Muscle of back (tissue), 13 donors: ENCODE measurements at places on chromosomes 1 and 21. TPM values are rescaled to one million over a fixed set of nuclear protein-coding genes. Genes with fewer than 3 reads are reported as not detected.
A peak's percentile ranks its signal among the peaks of the same experiment; 100 is the strongest.

The LHX4 gene
- polyA plus RNA-seq = 2.3 TPM

- DNase-seq = no peak
Observed at GRCh38 chr1:37181425-37181824, 147.1 kb upstream of the GRIK3 start.

GRCh38 chr21:28447462-28447861 is 545.2 kb downstream of the LTN1 start:
- no peak for DNase-seq

The PDC gene
- not detected for polyA plus RNA-seq

The ACKR1 gene
- 2.0 TPM for polyA plus RNA-seq

The NCSTN gene
- polyA plus RNA-seq = 105 TPM

DNA sequence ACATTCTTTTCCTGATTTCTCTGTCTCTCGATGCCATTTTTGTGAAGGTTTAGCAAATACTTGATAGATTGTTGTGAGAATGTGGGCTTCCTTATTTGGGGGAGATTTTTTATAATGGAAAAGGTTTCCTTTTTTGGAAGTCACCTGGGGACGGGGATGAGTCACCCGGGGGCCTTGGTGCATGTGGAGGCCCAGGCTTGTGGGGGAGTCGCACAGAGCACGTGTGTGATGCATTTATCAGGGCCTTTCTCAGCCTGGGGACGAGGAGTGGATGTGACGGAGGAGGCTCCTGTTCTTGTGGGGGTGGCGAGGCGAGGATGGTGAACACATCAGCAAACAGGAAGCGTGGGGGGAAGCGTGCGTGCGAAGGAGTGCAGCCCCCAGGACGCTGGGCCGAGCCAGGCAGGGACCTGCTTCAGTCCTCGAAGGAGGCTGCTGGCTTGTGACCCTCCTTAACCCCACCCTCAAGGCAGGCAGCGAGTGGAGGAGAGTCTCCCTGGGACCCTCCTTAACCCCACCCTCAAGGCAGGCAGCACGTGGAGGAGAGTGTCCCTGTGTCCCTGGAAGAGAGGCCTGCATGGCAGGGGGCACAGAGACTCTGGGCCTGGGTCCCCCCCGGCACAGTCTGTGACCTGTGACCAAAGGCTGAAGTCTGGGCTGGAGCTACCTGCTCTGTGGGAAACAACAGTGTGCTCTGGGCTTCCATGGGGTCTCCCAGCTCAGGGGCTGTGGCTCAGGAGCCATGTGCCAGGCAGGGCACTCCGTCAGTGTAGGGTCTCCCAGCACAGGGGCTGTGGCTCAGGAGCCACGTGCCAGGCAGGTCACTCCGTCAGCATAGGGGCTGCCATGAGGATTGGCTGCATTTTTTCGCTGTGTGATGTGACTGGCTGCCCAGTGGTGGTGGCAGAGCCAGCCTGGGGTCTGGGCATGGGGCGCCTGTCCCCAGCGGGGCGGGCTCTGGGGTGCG is 57.2 kb downstream of the AGPAT3 start:
- no peak for DNase-seq

DNA sequence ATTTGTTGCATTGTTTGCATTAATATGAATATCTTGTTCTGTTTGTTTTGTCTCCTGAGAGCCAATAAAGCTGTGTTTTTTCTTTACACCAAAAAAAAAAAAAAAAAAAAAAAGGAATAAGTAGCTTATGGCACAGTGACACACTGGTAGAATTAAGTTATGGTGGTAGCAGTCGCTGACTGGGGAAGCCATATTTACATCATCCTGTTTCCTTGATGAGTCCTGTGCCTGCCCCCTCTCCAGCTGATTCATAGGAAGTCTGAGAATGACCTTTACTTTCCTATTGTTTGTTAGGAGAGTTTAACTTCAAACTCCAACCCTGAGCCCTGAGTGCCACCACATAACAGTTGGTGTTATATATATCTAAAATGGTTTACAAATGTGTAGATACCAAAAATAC is 62.2 kb downstream of the OBSCN start:
- no peak for DNase-seq

- DNase-seq = peak; percentile 27
Observed at GRCh38 chr1:110119843-110120242, 7.6 kb downstream of the UBL4B start.

- peak; percentile 31 for DNase-seq
Observed at GRCh38 chr1:108843390-108844137, 13.3 kb downstream of the AKNAD1 start.

The VASH2 gene
- 40.6 TPM for polyA plus RNA-seq

DNA sequence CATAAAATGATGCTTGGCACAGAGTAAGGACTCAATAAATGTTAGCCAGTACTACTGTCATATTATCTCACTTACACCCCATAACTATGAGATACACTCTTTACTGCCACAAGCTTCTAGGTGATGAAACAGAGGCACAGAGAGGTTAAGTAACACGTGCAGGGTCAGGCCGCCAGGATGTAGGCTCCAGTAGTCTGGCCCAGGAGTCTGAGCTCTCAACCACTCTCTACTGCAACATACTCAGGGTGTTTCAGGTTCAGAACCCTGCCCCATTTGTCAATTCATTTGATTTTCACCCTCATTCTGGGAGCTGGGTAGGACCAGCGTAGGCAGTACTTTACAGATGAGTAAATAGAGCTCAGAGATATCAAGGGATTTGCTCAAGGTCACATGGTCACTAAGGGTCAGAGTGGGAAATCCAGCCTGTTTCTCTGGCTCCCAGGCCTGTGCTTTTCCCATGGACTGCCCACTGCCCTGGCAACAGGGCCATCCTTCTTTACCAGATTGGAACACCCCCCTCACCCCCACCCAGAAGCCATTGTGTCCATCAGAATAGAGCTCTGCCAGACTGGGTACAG is 21.2 kb downstream of the IQGAP3 start:
- DNase-seq = no peak

GRCh38 chr1:204327359-204327758 is 32.4 kb downstream of the PLEKHA6 start:
- DNase-seq = no peak

DNA sequence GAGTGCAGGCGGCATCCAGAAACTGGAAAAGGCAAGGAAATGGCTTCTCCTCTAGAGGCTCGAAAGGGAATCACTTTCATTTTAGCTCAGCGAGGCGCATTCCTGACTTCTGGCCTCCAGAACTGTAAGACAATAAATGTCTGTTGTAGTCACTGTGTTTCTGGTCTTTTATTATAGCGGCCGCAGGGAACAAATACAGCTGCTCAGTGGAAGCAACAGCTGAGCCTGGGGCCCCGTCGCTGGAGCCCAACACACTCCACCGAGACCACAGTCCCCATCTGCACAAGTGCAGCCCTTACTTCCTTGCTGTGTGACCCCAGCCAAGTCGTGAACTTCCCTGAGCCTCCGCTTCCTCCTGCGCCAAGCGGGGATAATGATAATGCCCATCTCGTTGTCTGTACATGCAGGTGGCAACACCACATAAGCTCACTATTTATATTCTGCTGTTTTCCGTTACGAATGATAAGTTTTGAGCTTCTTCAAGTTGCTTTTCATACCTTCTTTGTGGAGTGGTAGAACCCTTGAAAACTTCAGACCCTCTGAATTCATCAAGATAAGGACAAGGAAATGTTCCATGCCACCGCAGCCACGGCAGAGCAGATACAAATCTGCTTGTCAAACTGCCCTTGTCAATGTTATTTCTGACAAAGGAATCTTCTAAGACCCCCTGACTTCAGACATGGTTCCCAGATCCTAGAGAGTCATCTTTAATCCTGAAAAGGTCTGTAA is 3.2 kb upstream of the LAPTM5 start:
- peak; percentile 86 for DNase-seq

GRCh38 chr1:106831511-106831910 is 225.0 kb upstream of the PRMT6 start:
- DNase-seq = no peak

The PSMG1 gene
- 30.8 TPM for polyA plus RNA-seq

- DNase-seq = no peak
Observed at GRCh38 chr1:20403423-20404145, 82.4 kb downstream of the CAMK2N1 start.

The TSTD1 gene
- polyA plus RNA-seq = 25.0 TPM

DNA sequence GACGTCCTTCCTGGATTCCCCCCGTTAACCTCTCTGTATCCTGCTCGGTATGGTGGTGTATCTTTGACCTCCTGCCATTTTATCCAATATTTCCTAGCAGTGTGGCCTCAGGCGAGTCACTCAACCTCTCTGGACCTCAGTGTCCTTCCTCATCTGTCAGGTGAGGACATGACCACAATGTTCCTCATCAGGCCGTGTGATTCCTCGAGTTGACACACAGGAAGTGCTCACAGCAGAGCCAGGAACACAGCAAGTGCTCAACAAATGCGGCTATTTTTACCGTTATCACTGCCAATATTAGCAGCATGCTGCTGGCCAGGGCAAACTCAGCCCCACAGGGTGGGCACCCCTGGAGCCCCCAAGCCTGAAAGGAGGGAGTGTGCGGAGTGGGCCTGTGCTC is 450.2 kb downstream of the KIF26B start:
- peak; percentile 15 for DNase-seq

The OLIG2 gene
- not detected for polyA plus RNA-seq

DNA sequence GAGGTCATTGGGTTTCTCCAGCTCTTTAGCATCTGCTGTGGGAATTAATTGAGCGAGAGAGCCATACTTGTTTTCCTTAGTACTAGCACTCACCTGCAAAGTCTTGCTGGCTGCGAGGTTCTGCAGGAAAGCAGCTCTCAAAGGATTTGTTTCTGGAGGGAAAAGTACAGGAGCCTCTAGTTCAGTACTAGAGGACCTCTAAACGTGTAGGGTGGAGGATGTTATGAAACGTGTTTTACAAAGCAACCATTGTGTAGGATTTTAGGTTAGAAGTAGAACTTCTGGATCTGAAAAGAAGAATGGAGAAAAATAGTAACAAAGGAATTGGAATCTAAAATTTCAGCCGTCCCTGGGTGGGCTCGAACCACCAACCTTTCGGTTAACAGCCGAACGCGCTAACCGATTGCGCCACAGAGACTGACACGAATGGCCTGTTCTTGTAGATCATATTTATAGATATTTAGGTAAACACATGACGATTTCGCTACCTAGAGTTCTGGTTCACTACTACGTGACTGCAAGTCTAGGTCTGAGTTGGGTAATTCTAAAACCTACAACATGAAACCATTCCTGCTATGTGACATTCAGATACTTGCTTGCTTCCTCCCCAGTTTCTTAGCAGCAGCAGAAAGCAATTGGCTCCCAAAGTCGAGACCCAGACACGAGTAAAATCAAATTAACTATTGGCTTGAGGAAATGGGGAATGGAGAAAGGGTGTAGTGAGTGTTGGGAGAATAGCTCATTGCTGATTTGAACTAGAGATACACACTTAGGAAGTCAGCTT is 60.2 kb upstream of the CFAP126 start:
- DNase-seq = peak; percentile 26

The NKAIN1 gene
- 2.0 TPM for polyA plus RNA-seq

- DNase-seq = no peak
Observed at GRCh38 chr1:76496871-76497270, 370.4 kb upstream of the ST6GALNAC5 start.

GRCh38 chr1:24830680-24831272 is 85.5 kb downstream of the CLIC4 start:
- DNase-seq = peak; percentile 84

DNA sequence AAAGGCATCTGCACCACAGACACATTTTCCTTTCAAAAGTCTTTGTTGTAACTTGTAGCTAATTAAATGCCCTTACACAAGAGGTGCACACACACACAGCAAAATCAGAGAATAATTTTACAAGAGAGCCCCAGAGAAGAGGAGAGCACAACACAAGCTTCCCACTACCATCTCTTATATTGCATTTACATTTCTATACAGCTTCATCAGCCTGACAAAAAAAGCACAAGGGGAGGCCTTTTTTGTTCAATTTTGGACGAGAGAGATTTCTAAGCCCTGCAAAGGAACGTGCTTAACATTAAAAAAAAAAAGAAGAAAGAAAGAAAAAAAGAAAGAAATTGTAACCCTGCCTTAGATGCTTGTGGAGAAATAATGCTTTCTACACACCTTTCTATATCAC is 17.1 kb upstream of the ESRRG start:
- no peak for DNase-seq

The ZSCAN20 gene
- 2.7 TPM for polyA plus RNA-seq

The KRTAP21-2 gene
- polyA plus RNA-seq = not detected

GRCh38 chr1:54371942-54372275 is 34.3 kb downstream of the SSBP3 start:
- DNase-seq = no peak

The CELA3B gene
- not detected for polyA plus RNA-seq

DNA sequence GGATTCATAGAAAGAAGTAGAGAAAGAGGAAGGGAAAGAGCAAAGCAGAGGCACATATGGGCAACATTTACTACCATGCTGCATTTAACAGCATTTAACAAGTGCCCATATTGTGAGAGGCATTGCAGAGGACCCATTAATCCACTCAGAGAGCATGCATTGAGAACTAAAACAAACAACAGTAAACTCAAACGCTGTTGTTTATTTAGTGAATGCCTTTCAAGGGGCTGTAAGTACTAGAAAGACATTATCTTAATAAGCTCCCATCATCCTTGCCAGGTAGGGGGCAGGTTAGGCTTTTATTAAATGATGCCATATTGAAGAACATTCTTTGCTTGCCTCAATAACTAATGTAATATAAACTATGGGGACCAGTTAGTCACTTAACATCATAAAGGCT is 254.3 kb upstream of the DAB1 start:
- no peak for DNase-seq

DNA sequence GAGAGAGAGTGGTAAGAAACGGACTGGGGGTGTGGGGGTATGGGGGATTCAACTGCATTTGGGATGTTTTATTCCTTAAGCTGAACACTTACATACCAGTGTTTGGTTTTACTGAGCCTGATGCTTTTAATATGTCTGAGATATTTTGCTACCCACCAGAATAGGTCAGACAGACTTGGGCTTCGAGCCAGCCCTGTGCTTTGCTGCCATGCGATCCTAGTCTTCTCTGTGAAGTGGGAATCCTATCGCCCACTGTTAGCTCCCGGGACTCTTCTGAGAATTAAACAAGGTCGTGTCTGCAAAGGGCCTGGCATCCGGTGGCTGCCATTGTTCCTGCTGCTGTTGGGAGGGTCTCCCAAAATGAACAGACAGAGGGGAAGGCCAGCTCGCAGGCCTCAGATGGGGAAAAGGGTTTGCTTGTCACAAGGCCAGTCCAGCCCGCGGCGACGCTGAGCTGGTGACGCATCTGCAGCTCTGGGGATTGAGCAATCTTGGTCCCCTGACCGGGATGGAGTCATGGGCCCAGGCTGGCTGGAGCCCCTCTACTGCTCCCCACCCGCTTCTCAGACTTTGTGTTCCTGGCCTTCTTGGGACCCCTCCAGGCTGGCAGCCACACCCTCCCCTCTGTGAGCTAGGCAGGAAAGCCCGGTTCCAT is 26.9 kb upstream of the ECE1 start:
- peak; percentile 63 for DNase-seq

The FAM151A gene
- 1.4 TPM for polyA plus RNA-seq

DNA sequence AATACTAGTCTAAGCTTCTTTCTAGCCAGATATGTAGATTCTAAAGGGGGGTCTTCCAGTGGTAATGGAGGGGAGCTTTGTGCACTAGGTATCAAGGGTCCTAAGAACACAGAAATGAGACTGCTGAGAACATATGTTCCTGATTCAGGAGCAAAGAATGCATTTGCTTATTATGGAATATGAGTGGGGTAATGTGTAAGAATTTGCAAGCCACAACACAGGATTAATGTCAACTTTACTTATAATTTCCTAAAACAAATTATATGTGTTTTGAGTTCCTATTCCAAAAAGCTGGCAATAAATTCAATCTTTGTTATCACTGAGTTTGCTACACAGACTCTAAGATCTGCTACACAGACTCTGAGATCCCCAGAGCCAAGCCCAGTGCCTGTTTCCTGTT is 357.0 kb upstream of the PTBP2 start:
- DNase-seq = no peak

GRCh38 chr1:101198842-101199636 is 37.8 kb upstream of the S1PR1 start:
- no peak for DNase-seq
